ENCODE measurements at places on chromosomes 16 and 17.

DNA sequence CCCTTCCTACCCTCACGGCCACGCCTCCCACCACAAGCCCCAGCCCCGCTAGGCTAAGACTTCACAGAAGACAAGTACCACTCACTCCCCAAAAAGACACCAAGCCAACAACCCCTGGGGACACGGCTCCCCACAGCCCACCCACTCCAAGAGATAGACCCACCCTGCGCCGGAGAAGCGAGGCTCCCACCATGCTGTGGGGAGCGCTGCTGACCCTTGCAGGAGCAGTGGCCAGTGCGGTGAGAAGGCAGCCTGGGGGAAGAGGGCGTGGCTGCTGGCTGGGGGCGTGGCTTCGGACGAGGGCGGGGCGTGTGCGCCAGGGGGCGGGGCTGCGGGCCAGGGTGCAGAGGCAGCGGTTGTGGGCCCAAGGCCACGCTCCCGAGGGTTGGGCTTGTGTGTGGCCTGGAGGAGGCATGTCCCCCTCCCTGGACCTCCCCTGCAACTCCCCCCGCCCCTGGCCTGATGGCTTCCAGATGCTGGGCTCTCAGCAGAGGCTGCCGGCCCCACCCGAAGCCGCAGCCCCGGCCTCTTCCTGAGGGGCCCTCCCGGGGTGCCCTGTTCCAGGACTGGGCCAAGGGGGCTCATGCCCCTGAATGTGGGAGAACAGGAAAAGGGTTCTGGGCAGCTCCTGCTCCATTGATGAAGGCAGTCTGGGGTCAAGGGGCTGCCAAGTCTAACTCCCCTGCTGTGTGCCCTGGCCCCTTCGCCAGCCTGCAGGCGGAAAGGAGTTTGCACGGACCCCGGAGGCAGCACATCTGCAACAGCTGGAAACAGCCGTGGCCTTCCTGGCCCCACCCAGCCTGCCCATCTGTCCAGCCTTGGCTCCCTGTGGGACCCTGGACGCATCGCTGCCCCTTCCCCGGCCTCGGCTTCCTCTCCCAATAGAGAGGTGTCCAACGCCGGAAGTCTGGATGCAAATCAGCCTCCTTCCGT lies 9.1 kb downstream of the TFAP4 start:
- DNase-seq: no peak

DNA sequence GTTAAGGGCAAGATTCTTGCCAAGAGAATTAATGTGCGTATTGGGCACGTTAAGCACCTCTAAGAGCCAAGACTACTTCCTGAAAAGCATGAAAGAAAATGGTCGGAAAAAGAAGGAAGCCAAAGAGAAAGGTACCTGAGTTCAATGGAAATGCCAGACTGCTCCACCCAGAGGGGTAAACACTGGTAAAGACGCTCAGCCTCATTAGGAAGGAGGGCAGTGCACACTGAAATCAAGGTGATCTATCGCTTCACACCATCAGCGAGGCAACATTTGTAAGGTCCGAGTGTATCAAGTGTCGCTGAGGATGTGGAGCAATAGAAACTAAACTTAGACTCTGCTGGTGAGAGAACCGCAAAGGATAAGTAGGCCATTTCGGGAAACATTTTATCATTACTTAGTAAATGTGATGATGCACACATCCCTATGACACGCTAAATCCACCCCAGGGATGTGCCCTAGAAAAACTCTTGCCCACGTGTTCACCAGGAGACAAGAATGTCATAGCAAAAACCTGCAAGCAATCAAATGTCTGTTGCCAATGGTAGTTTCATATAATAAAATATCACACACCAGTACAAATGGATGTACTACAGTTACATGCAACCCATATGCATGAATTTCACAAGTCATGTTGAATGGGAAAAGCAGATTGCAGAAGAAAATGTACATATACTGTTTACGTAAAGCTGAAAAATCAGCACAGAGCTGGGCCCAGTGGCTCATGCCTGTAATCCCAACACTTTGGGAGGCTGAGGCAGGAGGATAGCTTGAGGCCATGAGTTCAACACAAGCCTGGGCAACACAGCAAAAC lies 23.6 kb downstream of the CNTROB start:
- DNase-seq: no peak

DNA sequence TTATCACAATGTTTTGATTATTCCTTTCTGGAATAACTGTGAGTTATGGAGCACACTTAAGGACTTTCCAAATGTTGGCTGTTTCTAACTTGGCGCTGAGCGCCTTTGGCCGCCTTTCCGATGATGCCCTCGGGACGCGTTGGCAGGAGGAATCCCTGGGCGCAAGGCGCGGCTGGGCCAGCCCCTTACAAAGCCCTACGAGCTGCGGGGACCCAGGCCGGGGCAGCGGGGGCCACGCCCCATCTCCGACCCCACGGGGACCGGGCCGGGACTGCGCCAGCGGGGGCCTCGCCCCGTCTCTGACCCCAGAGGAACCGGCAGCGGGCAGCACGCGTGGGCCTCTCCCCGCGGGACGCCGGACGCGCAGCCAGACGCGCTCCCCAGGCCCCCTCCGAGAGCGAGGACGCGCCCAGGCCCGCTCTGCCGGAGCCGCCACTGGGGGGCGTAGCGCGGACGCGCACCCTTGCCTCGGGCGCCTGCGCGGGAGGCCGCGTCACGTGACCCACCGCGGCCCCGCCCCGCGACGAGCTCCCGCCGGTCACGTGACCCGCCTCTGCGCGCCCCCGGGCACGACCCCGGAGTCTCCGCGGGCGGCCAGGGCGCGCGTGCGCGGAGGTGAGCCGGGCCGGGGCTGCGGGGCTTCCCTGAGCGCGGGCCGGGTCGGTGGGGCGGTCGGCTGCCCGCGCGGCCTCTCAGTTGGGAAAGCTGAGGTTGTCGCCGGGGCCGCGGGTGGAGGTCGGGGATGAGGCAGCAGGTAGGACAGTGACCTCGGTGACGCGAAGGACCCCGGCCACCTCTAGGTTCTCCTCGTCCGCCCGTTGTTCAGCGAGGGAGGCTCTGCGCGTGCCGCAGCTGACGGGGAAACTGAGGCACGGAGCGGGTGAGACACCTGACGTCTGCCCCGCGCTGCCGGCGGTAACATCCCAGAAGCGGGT lies at the start of gene GAA:
Gene GAA (plus strand): TSS at position 571 of the 935 bp plus-strand sequence. CDS start 3,006 bp downstream, outside the sequence.
- DNase-seq: peak; percentile 91

GRCh38 chr17:68290268-68290954 lies 516 bp downstream of the SLC16A6 start:
- DNase-seq: peak; percentile 66

- DNase-seq: no peak
Observed at GRCh38 chr17:5809580-5810188, 225.4 kb upstream of the NLRP1 start.

DNA sequence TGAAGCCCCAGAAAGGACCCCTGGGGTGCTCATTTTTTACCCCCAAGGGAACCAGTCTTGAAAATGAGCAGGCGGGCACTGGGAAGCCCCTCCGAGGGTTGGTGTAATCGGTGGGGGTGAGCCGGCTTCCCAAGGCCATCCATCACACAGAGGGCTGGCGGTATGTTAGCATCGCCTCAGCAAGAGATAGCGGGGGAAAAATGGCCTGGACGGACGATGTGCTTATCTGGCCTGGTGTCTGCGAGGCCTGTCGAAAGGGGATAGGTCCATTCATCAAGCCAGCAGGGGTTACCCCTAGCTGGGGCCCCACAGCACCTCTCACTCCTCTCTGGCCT lies 188.9 kb downstream of the IRF8 start:
- no peak for DNase-seq

DNA sequence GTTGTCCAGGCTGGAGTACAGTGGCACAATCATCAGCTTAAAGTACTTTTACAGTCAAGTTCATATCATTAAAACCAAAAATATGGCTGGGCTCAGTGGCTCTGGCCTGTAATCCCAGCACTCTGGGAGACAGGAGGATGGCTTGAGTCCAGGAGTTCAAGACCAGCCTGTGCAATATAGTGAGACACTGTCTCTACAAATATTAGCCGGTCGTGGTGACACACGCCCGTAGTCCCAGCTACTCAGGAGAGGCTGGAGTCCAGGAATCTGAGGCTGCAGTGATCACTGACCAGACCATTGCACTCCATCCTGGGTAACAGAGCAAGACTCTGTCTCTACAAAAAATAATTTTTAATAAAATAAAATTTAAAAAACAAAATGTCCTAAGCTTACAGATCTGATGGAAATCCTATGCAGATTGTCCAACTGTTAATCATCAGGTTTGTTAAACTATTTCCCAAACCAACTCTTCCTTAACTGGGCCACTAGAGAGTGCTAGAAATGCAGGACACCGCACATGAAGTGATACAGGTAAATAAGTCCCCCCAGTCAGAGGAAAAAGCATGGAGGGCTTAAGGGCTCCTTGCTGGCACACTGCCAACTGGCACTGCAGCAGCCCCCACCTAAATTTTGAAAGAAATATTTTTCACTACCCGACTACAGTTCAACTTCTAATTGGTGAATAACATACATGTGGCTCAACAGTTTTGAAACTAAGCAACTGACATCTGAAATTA lies 2.8 kb downstream of the USP22 start:
- DNase-seq: peak; percentile 53

- DNase-seq: no peak
Observed at GRCh38 chr17:78211032-78211431, 3.0 kb upstream of the BIRC5 start.

- no peak for DNase-seq
Observed at GRCh38 chr17:72407336-72407909, 286.6 kb downstream of the SOX9 start.

GRCh38 chr17:81027591-81028505 lies 7.1 kb upstream of the BAIAP2 start:
- no peak for DNase-seq

- DNase-seq: no peak
Observed at GRCh38 chr17:8080208-8080798, 7.2 kb downstream of the ALOX12B start.

- no peak for DNase-seq
Observed at GRCh38 chr16:77113835-77114234, 77.2 kb upstream of the MON1B start.

GRCh38 chr16:72428681-72429376 lies 256.9 kb upstream of the PMFBP1 start:
- no peak for DNase-seq

DNA sequence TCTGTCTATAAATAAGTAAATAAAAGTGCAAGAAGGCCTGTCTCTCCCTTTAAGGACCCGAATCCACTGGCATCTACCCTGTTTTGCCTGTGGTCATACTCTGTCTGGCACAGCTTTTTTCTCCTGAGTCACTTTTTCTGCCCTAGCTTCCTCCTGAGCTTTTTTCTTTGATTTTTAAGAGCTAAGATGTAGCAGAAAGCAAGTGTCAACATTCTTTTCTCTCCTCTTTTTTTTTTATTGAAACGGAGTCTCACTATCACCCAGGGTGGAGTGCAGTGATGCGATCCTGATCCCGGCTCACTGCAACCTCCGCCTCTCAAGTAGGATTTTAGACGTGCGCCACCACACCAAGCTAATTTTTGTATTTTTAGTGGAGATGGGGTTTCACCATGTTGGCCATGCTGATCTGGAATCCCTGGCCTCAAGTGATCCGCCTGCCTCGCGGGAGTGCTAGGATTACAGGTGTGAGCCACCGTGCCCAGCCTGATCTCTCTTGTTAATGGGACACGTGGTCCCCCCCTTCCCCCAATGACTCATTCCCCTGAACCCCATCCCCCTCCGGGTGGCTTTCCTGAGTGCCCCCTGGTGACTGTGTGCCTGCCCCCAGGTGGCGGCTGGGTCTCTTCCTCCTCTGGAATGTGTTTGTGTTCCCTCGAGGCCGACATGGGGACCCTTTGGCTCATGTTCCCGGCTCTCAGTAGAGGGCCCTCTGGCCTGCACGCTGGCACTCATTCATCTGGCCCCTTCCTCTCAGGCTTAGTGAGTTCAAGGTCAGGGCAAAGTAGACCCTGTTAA lies 14.2 kb downstream of the C16orf90 start:
- DNase-seq: no peak

GRCh38 chr17:82815790-82816305 lies 24.0 kb downstream of the ZNF750 start:
- no peak for DNase-seq

DNA sequence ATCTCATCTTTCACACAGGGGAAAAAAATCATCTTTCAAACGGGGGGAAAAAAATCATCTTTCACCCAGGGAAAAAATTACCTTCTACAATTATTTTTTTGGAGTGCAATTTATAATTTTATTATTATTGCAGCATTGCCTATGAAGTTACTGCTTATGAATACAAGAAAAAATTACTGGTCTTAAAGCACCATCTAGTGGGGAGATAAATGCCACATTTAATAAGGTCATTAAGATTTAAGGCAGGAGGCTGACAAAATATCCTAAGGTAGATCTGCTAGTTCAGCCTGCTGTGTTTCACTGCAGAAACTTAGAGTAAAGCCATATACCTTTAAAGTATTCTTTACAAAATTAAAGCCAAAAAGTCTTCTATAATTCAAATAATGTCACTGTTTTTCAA lies 13.7 kb downstream of the SHCBP1 start:
- DNase-seq: no peak

DNA sequence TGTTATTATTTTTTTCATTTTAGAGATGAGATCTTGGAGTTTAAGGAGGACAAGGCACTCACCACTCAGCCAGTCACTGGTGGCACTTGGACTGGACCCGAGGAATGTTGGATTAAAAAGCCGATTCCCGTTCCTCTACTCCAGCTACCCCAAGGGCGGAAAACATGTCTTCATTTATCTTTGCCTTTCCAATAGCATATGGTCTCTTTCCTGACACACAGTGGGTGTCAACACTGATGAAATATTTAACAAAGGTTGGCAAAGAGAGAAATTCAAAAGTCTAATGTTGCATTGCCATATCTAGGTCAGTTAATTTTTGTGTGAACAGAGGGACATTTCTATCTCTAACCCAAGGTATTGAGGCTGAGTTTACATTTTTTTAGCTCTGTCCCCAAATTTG lies 459.7 kb downstream of the RBFOX1 start:
- DNase-seq: no peak

DNA sequence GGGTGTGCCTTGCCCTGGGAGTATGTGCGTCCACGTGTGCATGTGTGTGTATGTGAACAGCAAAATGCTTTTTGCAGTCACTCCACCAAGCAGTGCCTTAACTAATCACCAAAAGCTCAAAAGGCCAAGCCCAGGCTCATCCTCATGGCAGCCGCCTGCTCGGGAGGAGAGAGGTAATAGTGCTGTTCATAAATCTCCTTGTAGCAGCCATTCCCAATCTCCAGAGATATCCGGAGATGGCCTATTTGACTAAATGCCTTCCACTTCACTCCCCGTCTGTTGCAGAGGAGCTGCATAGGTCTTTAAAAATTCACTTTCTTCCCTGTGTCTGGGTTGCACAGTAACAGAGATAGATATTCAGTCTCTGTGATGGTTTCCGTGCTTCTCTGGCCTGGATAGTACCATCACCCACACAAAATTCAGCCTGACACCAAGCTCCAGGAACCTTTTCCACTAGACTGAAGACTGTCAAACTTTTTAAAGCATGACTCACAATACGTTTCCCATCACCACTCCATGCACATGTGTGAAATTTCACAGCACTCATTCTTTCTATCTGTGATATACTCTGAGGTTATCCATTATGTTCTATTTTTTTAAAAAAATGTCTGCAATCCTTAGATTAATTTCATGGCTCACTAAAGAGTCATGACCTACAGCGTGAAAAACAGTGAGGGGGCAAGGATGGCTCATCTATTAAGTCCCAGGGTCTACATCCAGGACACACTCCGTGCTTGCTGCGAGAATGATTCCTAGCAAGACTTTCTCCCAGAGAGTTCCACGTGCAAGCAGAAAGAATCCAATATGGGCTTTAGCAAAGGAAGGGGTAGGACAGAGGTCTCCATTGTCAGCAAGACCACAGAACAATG lies 357.8 kb downstream of the GRIN2A start:
- no peak for DNase-seq

GRCh38 chr17:3755335-3756030 lies 31.8 kb downstream of the HASPIN start:
- DNase-seq: no peak

All from activated naive CD8-positive, alpha-beta T cell treated with anti-CD3 and anti-CD28 coated beads, Interleukin-2, amount 50 U/mL, for 24 hours (primary cell).